Sciatic nerve (tissue), 2 donors: ENCODE measurements at places on chromosomes 6 and 20.

DNA sequence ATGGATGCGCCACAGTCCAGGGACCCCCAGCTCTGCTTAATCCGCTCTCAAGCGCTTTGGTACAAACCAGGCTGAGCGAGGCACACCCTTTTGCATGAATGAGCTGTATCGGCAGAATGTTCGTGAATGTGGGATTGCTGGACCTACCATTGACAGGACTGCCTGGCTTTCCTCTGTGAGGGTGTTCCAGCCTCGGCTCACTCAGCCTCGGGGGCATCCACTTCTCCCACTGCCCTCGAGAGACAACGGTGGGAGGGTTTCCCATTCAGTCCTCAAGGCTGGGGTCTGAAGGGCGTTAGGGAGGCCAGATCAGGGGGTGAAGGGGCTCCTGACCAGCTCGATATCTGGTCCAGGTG, 17.4 kb downstream of the MDFI start:
- no peak for DNase-seq

- no peak for DNase-seq
Observed at GRCh38 chr6:35015996-35016395, 125.1 kb downstream of the TCP11 start.

DNA sequence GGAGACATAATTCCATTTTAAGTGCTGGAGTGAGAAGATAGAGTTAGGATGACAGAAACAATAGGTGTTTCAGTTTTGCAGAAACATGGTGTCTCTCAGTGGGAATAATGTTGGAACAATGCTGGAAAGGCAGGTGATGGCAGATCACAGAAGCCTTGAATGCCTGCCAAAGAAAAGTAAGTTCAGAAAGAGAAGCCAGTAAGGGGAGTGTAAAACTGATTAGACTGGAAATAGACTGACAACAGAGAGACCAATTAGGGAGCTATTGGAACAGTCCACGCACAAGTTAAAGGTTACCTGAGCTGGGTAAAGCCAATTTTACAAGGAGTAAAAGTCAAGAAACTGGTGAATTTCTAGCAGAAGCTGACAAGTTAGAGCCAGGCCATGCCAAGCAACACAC, 142.9 kb downstream of the TFAP2A start:
- no peak for DNase-seq

GRCh38 chr6:126337323-126337722, 2.6 kb upstream of the CENPW start:
- no peak for DNase-seq

- no peak for DNase-seq
Observed at GRCh38 chr6:8057793-8058192, 6.4 kb downstream of the BLOC1S5 start.
